ENCODE measurements at places on chromosomes 13 and 19. TPM values are rescaled to one million over a fixed set of nuclear protein-coding genes. Genes with fewer than 3 reads are reported as not detected.

CALR gene
- 1,829 TPM for polyA plus RNA-seq

DNA sequence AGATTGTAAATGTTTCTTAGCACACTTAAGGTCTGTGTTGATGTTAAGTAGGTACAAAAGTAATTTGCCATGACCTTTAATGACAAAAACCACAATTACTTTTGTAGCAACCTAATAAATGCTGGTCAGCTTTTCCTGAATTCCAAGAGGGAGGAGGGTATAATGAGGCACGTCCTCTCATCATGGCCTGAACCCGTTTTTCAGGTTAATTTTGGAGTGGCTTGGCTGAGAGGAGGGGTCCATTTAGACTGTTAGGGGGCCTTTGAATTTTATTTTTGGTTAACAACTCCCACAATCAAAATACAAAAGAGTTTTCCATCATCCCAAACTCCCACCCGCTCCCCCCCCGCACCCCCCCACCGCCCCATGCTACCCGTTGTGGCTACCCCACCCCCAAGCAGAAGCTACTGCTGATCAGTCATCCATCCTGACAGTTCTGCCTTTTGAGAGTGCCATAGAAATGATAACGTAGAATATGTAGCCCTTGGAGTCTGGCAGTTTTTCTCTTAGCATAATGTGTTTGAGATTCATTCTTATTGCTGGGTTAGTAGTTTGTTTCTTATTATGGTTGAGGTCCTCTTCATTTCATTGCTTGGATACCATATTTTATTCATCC is 14.4 kb upstream of the PLEKHF1 start:
- no peak for DNase-seq

DNA sequence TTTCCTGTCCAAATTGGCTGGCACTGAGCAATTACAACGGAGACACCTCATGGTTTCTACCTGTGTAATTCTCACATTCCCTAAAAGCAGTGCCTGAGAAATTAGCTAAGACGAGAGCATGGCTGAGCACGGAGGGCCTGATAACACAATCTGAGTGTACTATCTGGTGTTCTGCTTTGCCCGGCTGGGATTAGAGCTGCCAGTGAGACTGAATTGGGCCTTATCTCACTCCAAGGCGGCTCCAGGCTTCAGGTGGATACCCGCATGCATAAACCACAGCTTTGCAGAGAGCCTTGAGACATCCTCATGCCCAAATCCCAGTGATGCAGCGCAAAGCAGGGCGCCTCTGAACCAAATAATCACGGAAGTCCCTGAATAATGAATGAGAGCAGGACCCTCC is 172.3 kb downstream of the OXGR1 start:
- no peak for DNase-seq

PPM1N gene
- 1.2 TPM for polyA plus RNA-seq

PLVAP gene
- polyA plus RNA-seq, result not detected

DNA sequence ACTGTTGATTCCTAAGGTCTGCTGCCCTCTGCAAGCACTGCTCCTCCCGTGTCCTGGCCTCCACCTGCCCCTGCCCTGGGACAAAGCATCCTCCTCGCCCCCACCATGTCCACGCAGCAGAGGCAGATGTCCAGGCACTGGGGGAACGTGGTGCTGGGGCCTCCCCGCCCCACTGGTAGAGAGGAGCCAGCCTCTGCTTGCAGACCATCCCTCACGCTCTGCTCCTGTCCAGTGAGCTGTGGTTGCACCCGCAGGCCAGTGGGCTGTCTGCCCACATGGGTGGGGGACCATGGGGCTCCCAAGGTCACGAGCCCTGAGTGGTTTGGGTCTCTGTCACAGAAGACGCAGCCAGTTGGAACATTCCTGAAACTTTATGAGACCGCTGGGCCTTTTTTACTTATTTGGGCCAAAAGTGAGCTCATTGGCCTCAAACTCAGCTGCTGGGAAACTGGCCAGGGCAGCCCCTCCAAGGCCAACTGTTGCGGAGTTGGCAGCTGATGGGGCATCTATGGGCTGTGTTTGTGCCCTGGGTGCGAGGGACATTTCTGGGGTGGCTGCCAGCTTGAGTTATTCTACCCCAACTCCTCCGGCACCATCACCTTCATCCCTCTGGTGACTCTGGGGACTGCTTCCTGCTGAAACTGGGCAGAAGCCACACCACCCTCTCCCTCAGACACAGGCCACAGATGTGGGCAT is 64.8 kb upstream of the F7 start:
- DNase-seq, result no peak

DNA sequence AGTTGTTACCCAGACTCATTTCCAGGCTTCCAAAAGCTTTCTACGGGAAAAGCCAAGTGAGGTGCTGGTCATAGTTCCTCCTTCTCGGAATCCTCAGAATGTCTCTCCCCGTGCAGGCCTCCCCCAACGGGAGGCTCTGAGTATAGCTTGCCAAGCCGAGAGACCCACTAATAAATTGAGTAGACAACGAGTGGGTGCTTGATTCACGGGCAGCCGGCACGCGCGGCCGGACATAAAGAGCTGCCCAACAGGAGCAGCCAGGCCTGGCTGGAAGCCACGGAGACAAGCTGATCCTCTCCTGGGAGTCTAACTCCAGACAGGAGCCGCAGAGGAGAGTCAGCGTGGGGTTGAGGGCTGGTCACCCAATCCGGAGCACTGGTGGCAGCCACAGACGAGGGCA is 43.4 kb upstream of the MEDAG start:
- DNase-seq, result no peak

GRCh38 chr19:1422943-1423342 is 15.3 kb upstream of the RPS15 start:
- DNase-seq, result no peak

GRCh38 chr13:30148786-30149185 is 158.6 kb downstream of the KATNAL1 start:
- DNase-seq, result no peak

DNA sequence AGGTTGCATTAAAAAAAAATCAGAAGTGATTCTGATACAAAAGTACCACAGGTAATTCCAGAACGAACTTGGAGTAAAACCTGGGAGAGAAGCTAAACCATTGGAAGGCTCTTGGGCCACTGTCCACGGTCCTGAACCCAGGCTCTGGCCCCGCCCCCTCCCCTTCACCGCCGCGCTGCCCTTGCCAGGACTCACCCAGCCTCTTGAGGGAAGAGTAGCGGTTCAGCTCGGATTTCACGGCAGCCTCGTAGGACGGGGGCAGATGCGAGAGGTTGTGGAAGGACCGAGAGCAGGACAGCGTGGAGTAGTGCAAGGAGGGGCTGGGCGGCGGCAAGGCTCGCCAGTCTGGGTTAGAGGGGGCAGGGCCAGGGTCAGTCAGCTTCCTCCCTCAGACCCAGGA is 5.7 kb downstream of the SHISA7 start:
- no peak for DNase-seq

- DNase-seq, result no peak
These were observed 29.1 kb downstream of the TNFRSF19 start for GRCh38 chr13:23599083-23599925.

DNA sequence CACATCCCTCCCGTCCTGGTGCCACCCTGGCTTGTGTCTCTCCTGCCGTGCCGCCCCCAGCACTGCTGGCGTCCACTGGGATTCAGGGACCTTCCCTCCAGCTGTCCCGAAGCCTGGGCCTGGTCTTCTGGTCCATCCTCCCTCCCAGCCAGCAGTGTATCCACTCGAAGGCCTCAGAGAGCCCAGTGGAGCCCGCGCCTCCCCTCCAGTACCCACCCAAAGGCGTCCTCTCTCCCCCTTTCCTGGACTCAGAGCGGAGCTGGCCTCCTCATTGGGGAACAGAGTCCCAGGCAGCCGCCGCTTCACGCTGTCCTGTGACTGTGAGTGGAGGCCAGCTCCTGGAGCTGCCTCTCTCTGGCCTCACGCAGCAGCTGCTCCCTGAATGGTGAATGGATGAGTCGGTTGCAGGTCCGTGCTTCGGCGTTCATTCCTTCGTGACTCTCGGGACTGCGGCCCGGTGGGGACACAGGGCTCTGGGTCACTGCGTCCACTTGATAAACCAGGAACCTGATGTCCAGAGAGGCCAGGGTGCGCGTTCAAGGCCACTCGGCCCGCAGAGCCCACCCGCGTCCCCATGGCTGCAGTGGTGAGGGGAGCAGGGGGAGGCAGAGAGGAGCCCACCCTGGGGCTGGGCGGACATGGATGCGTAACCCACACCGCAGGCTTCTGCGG is 12.1 kb downstream of the ONECUT3 start:
- DNase-seq, result no peak

ZNF699 gene
- polyA plus RNA-seq, result 3.4 TPM

DNA sequence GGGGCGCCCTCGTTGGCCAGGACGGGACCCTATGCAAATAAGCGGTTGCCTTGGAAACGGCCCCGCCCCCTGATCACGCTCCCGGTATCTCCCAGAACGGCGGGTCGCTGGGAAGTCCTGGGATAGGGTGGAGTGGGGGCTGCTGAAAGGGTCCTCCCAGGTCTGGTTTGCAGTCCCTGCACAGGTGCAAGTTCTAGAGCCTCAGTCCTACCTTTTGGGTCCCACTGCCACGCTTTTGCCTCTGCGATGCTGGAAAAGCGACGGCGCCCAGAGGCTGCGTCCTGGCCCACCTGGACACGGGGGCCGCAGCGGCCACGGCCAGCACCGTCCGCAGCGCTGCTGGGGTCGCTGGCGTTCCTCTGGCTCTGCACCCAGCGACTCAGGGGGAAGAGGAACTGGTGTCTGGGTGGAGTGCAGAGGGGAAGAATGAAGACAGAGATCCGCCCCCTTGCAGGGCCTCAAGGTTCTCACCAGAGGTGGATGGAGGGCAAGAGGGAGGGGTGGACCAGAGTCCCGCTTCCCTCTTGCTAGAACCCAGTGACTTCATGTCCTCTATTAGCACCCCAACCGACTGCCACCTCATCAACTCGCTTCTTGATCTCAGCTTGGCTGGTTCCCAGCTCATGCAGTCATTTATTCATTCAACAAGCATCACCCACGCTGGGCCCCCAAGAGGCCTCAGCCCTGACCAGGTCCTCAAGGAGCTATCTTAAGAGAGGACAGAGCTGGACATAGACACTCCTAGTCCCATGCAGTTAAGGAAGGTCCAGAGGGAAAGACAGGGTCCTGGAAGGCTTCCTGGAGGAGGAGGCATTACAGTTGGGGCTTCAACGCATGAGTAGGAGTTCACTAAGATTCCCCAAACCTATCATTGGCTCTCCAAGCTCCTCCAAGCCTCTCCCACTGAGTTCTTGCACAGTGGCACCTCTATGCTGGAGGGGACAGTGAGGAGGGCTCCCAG is at the start of gene LRRC25:
Gene LRRC25 (minus strand): TSS at position 381 of the 961 bp plus-strand sequence. CDS start 659 bp downstream, outside the sequence.
- no peak for DNase-seq

- no peak for DNase-seq
These were observed 141 bp downstream of the TRPC4 start for GRCh38 chr13:37869506-37869755.

- DNase-seq, result no peak
These were observed 44.4 kb upstream of the USE1 start for GRCh38 chr19:17170538-17171297.

ZNF562 gene
- polyA plus RNA-seq, result 6.3 TPM

DNA sequence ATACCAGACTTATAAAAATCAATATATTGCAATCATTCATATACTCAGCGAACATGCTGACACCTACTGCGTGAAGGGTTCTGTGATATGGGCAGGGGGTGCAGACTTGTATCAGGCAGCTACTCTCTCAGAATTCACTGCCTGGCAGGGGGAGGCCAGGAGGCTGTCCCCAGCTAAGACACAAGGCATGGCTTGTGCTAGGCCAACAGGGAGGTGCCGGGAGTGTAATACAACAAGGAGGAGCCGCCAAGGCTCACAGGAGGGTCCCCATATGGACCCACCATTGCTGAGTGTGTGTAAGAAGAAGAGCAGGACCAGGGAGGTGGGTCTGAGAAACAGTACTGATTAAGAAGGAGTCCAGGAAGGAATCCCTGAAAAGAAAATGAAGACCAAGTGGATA is 97.2 kb downstream of the COL4A2 start:
- no peak for DNase-seq

ZNF414 gene
- 3.7 TPM for polyA plus RNA-seq

- DNase-seq, result no peak
These were observed 13.3 kb downstream of the ZNF574 start for GRCh38 chr19:42089191-42089750.

- no peak for DNase-seq
These were observed 107.3 kb downstream of the GADD45B start for GRCh38 chr19:2582984-2583956.

GRCh38 chr13:75137911-75138571 is 343.9 kb downstream of the TBC1D4 start:
- no peak for DNase-seq

DNA sequence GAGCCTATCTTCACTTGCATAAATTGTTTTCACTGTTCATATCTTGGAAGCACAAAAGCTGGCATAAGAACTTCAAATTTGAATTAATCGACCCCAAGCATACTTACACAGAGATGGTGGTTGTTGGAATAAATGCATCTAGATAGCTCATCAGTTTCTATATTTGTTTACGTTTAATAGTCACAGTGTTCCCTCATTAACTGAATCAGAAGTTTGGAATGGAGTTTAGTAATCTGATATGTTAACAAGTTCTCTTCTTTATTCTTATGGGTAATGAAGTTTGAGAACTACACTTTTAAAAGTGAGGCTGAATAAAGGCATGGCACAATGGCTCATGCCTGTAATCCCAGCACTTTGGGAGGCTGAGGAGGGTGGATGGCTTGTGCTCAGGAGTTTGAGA is 886.7 kb upstream of the PCDH20 start:
- DNase-seq, result no peak

C19orf67 gene
- not detected for polyA plus RNA-seq

- no peak for DNase-seq
These were observed 1.1 kb upstream of the PHF11 start for GRCh38 chr13:49494645-49495044.

GRCh38 chr13:55977436-55977835 is 1163.3 kb upstream of the PRR20A start:
- no peak for DNase-seq

DNA sequence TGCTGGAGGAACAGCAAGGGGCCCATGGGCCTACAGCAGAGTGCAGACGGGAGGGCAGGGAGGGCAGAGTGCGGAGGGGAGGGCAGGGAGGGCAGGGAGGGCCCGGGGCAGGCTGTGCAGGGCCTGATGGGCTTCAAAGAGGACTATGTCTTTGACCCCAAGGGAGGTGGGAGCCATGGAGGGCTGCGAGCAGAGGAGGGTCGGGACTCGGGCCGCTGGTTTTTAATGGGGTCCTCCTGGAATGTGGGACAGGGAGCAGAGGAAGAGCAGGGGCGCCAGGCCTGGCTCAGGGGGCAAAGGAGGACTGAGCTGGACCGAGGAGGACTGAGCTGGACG is 3.6 kb downstream of the PIP5K1C start:
- DNase-seq, result no peak

DNA sequence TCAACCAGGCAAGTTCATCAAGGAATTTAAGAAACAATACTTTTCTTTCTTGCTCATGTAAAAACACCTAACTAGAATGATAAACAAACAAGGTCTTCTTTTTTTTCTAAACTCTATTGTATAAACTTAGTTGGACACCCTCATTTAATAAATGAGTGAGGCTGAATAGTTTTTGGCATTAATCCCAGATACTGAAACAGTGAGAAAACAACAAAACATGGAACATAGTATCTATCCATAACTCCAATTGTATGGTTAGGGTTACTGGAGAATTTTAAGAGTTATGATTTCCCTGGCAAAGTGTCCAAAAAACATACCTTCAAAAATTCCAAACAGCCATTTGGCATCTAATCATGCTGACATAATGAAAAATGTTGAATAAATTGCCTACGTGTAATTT is 5.8 kb upstream of the POMP start:
- DNase-seq, result no peak
